AG20443 (cell line): ENCODE measurements at places on chromosomes 12 and 14.

- no peak for DNase-seq
These were observed 81.2 kb downstream of the BTG1 start for GRCh38 chr12:92064422-92064821.

- no peak for DNase-seq
These were observed 21.9 kb downstream of the ANO2 start for GRCh38 chr12:5923043-5923605.

DNA sequence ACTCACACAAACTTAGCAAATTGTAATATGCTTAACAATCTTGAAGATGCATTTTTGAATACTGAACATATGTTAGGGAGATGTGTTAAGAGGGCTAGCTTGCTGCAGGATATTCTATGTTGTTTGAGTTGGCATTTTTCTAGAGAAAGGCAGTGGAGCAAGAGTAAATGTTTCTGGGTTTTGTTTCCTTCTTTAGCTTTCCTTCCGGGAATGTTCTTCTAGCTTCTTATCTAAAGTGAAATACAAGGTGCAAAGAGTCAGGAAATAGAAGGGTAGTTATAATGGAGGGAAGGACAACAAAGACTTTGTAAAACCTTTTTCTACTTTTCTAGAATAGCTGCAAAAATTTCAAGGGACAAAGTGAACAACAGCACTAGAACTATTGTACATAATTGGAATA is 77.6 kb upstream of the KCNH3 start:
- no peak for DNase-seq

GRCh38 chr14:53796734-53797133 is 159.9 kb downstream of the BMP4 start:
- DNase-seq = no peak

DNA sequence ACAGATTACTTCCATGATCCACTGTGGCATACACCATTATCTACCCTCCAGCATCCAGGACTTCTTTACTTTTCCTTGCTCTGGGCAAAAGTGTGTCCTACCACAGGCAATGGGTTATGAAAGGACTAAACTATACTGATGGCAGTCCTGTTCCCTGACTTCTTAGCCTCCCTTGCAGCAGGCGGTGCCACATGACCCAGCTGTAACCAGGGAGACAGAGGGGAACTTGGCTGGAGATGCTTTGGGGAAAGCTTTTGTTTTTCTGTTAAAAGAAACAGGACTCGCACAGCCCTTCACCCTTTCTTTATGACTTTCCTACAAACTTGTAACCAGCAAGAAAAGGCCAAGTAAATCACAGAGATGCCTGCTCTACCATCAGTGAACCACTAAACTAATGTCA is 394.4 kb downstream of the PCNX1 start:
- DNase-seq = no peak

DNA sequence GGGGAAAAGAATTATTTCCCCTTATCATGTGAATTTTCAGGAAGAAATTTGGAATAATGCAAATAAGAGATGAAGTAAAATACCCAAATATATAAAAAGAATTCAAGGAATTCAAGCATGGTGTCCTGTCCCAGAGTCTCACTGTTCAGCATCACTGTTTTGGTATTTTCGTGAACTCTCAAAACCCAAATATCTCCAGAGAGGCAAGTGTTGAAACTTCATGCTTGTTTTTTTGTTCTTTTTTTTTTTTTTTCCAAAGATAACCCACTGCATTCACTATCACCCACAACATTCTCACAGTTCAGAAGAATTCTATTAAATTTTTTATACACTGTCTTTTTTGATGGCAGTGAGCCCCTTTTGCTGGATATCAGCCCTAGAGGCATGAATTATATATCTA is 354.9 kb downstream of the DIO2 start:
- DNase-seq = no peak

GRCh38 chr12:124780336-124780735 is 83.3 kb downstream of the SCARB1 start:
- DNase-seq = no peak

GRCh38 chr14:61803755-61804154 is 41.5 kb downstream of the SNAPC1 start:
- DNase-seq = no peak

GRCh38 chr14:36941783-36942521 is 230.5 kb downstream of the SLC25A21 start:
- peak; percentile 65 for DNase-seq

DNA sequence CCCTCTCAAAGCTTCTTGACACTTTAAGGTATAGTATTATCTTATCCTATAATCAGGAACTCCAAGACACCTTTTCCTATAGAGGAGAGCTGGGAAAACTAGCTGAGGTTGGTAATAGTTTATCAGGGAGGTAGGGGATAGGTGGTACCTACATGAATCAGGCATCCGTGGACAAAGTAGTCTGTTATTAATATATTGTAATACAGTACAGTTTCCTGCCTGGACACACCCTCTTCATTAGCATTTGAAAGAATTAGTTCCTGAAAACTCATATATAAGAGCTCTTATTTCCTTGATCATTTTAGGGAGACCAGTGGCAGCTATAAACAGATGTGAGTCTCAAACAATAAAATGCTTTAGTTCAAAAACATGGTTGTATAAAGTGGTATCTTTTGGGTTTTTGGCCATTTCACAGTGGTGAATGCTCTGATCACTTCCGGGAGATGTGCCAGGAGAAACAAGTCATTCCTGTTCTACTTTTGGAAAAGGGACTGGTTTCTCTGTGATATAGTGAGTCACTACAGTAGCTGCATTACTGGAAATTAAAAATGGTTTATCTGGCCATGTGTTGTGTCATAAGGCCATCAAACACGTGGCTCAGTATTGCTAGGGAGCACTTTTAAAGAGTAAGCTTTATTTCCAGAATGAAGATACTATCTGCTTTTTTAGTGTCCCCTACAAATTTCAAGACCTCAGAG is 98.1 kb downstream of the KLRB1 start:
- DNase-seq = peak; percentile 38

DNA sequence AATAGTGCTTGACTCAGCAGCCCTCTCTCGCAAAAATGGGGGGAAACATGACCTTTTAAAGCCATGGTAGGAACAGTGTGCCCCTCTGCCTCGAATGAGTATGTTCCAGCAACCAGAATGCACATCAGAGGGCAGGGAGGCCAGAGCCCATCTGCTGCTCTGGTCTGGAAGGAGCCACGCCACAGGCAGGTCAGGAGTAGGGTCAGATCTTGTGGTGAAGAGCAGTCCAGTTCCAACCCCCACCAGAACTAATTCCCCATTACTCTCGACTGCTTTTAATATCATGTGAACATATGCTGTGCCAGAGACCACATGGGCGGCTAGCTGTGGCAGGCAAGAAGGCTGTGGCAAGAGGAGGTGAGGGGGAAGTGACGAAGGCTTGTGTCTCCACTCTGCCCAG is 34.6 kb upstream of the TMX1 start:
- DNase-seq = no peak

GRCh38 chr14:60133487-60133886 is 31.7 kb downstream of the DHRS7 start:
- DNase-seq = no peak

DNA sequence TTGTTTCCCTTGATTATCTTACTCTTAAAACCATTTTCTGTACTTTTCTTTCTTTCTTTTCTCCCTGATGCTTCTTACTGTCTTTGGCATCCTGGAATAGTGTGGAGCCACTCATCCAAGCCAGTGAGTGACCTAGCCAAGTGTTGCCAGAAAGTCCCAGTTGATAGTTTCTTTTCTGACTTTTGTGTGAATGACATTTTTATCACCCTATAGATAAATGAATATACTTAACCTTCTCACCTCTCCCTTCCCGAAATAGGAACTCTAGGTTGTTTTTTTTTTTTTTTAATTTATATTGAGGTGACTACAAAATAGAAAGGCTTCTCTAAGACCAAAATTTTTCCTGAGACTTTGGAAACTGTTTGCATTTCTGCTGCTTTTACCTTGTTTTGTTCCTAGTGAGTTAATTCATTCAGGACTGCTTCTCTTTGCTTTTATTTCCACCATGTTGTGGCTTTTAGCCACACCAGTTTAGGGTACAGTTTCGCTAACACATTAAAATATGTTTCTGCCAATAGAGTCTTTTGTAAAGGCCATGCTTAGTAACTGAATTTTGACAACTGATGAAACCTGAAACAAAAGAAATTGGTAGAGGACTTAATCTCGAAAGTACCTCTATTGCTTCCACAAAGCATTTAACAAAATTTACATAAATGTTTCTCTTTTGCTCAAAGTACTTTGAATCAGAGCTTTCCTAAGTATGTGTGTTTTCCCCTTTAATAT is 194.6 kb downstream of the ERC1 start:
- DNase-seq = no peak

GRCh38 chr12:94795520-94795919 is 145.2 kb upstream of the TMCC3 start:
- peak; percentile 84 for DNase-seq

DNA sequence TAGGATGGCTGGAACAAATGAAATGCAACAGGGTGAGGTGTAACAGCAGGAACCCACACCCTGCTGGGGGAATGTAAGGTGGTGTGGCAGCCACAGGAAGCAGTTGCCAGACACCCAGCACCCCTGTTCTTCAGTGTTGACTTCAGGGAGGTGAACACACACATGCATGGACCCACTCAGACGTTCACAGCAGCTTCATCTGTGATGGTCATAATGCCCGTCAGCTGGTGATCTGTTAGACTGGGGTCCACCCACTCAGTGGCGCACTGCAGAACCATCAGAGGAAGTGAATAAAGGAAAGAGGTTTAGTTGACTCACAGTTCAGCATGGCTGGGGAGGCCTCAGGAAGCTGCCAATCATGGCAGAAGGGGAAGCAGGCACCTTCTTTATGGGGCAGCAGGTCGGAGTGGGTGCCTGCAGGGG is 22.7 kb upstream of the TEX22 start:
- DNase-seq = no peak

- peak; percentile 65 for DNase-seq
These were observed 161.2 kb downstream of the DAD1 start for GRCh38 chr14:22427771-22428231.

DNA sequence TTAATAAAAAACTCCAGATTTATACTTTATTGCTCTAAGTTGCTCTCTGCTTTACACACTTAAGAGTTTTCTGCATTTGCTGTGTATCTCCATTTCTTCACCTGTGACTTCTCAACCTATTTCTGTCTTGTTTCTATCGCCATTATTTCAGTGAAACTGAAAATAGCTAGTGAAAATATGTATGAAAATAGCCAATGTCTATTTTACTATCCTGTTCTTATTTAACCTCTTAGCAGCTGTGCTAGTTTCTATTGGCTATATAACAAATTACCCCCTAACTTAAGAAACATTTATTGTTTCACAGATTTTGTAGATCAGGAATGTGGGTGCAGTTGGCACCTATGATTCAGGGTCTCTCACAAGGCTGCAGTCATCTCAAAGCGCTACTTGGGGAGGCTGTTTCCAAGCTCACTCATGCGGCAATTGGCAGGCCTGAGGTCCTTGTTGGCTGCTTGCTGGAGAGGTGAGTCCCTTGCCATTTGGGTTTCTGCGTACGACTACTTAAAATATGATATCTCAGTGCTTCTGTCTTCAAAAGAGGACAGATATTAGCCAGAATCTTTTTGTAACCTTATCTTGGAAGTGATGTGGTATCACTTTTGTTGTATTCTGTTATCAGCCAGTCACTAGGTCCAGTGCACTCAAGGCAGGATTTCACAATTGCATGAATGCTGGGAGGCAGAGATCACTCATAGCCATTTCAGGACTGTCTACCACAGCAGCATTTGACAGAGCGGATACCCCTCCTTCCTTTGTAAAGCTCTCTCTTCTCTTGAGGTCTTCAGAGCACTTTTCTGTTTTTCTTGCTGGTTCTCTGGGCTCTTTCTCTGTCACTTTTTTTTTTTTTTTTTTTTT is 7.2 kb downstream of the ERC1 start:
- no peak for DNase-seq

DNA sequence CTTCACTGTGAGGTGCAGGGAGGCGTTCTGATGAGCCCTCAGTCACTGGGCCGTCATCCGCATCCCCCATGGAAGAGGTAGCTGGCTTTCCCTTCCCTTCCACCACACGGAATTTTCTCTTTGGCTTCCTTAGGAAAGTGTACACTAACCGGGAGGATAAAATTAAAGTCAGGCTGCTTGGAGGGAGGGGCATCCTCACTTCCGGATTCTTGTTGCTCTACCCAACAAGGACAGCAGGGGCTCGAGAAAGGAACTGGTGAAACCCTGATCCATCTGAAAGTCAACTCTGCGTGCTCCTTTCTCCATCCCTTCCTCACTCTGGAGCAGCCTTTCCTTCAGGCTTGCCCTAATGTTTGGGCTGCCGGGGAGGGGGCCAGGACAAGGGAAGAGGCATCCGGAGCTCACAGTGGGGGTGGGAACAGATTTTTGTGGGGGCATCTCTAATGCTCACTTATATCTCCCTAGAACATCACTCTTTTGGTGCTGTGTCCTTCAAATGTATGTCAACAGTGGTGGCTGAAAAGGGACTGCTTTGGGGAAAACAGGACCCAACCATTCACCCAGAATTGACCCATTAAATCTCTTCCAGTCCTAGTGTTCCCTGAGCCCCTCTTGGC is 101.4 kb upstream of the FKBP4 start:
- DNase-seq = no peak

DNA sequence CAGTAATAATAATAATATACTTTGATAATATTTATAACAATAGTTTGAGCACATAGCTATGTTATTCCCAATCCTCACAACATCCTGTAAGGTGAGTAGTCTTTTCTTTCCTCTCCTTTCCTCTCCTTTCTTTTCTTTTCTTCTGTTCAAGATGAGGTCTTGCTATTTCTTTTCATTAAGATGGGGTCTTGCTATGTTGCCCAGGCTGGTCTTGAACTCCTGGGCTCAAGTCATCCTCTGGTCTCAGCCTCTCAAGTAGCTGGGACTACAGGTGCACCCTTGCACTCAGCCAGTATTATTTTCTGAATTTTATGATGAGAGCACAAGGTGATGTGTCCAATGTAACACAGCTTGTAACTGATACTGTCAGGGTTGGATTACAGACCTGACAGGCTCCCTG is 134.6 kb downstream of the OTOGL start:
- DNase-seq = no peak

GRCh38 chr14:106605548-106606448 is 1079.4 kb downstream of the TMEM121 start:
- DNase-seq = no peak

GRCh38 chr12:106918746-106919145 is 37.0 kb upstream of the TMEM263 start:
- no peak for DNase-seq
